ENCODE measurements at places on chromosomes 16 and 17.

- DNase-seq = no peak
Measured at GRCh38 chr16:10637337-10638037, 57.1 kb upstream of the EMP2 start.

- no peak for DNase-seq
Measured at GRCh38 chr16:84323606-84324005, 28.9 kb downstream of the WFDC1 start.

GRCh38 chr17:77596491-77597417 is 361.7 kb upstream of the TNRC6C start:
- no peak for DNase-seq

DNA sequence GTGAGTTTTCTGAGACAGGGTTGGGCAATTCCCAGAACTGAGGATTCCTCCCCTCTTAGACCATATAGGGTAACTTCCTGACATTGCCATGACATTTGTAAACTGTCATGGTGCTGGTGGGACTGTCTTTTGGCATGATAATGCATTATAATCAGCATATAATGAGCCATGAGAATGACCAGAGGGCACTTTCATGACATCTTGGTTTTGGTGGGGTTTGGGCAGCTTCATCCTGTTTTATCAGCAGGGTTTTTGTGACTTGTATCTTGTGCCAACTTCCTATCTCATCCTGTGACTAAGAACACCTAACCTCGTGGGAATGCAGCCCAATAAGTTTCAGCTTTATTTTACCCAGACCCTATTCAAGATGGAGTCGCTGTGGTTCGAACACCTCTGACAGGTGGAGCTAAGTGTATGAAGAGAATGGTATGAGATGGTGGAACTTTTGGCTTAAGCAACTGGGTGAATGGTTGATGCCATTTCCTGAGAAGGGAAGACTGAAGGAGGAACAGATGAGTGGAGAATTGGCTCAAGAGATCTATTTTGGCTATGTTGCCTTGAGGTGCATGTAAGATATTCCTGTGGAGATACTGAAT is 217.3 kb downstream of the RAB11FIP4 start:
- DNase-seq = no peak

DNA sequence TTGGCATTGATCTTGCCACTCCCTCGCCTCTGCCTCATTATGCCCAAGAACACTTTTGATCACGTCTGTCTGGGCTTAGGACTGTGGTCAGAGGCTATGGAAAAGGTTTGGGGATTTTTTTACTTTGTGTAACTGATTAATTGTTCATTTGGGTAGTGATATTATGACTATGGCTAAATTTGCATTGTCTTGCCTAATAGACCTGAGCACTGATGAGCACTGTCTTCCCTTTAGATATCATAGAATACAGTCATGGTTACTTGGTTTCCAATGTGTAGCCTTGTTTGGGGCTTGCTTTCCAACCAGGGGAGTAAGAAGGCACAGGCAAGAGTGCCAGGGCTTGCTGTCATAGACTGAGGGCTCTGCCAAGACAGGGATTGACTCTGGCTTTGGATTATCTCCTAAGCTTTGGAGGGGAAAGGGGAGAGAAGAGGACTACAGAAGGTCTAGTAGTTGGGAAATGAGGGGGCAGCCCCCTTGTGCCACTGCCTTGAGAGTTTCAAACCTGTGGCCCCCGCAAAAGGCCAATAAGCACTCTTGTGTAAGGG is 13.7 kb downstream of the LIMD2 start:
- DNase-seq = no peak
